ENCODE measurements at places on chromosomes 11 and 22. TPM values are rescaled to one million over a fixed set of nuclear protein-coding genes. Genes with fewer than 3 reads are reported as not detected.
A peak's percentile ranks its signal among the peaks of the same experiment; 100 is the strongest.

Gene C22orf39
- total RNA-seq, result 59.0 TPM

DNA sequence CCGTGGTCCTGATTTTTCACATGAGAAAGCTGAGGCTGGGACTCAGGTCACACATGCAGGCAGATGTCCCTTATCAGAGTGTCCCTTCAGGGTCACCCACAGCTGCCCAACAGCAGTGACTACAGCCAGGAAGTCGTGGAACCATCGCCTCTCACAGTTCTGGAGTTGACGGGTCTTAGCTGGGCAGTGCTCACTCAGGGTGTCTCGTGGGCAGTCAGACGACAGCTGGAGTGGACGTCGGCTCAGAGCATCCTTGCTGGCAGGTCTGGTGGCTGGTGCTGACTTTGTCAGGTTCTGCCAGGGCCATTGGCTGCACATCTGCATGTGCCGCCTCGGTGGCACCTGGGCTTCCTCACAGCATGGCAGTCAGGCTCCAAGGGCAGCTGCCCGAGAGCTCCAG, 35.6 kb upstream of the TH start:
- no peak for DNase-seq

DNA sequence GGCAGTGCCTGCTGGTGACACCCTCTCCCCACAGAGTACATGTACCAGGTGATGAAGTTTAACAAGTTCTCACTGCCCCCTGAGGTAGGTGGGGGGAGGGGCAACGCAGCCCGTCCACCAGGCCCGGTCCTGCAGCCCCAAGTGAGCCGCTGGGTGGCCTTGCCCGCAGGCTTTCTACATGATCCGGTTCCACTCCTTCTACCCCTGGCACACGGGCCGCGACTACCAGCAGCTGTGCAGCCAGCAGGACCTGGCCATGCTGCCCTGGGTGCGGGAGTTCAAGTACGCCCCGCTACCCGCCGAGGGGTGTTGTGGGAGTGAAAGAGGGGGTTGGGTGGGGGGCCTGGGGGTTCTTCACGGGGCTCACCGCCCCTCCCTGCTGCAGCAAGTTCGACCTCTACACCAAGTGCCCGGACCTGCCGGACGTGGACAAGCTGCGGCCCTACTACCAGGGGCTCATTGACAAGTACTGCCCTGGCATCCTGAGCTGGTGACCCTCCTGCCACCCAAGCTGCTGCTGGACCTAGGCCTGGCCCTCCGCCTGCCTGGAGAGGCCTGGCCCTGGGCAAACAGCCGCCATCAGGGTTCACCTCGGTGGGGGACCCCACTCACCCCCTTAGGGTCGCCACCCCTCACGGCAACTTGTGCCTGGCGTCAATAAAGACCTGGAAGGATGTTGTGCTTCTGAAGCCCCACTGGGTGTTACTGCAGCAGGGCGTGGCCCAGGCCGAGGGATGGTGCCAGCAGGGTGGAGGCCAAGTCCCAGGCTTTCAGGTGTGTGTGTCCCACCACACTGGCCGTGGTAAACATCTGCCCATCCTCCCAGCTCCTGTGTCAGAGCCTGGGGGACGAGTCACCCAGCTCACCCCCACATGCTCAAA, 2.9 kb downstream of the MIOX start:
- no peak for DNase-seq

Gene MCAM
- 108 TPM for total RNA-seq

DNA sequence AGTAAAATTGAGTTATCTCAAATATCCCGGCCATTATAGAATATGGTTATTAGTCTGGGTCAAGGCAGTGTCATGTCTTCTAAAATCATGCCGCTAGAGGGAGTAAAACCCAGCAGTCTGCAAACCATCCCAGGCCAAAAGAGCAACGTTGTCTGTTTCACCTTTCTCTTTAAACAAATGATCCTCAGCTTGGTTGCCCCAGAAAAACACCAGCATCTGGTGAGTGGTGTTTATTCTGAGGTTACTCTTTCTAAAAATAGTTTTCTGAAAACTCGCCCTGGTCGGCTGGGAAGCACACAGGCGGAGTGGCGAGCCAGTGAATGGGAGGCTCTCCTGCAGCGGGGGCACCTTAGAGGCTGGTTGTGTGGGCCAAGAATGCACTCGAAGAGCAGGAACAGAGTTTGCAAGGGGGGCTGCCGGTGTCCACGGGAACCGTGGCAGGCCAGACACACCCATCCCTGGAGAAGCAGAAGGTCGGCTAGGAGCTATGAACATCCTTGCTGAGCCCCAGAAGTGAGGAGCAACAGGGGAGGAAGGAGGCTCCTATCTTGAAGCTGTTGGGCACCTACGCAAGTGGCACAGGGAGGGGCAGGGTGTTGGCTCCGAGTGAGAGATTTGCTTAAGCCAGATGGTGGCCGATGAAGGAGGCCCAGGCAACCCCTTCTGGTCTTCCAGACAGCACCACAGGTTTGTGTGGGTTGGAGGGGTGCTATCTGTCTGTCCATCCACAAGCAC, 297.1 kb downstream of the ETS1 start:
- DNase-seq, result peak; percentile 68

DNA sequence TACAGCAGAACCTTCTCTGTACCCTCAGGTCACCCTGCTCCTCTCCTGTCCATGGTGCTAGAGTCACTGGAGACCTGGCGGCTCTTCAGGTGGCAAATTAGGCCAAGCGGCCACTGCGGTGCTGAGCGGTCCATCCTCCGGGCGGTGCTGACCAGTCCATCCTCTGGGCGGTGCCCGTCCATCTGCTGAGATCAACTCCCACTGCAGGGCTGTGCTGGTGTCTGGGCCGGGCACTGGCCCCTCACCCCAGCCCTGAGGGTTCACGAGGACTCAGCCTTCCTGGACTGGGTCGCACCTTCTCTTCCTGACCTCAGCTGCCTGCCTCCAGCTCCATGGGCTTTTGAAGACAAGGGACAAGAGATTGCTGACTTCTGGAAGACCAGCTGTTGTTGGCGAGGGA, 782.9 kb downstream of the BRD1 start:
- DNase-seq, result no peak

GRCh38 chr22:45843031-45843430, 133.9 kb downstream of the WNT7B start:
- no peak for DNase-seq

DNA sequence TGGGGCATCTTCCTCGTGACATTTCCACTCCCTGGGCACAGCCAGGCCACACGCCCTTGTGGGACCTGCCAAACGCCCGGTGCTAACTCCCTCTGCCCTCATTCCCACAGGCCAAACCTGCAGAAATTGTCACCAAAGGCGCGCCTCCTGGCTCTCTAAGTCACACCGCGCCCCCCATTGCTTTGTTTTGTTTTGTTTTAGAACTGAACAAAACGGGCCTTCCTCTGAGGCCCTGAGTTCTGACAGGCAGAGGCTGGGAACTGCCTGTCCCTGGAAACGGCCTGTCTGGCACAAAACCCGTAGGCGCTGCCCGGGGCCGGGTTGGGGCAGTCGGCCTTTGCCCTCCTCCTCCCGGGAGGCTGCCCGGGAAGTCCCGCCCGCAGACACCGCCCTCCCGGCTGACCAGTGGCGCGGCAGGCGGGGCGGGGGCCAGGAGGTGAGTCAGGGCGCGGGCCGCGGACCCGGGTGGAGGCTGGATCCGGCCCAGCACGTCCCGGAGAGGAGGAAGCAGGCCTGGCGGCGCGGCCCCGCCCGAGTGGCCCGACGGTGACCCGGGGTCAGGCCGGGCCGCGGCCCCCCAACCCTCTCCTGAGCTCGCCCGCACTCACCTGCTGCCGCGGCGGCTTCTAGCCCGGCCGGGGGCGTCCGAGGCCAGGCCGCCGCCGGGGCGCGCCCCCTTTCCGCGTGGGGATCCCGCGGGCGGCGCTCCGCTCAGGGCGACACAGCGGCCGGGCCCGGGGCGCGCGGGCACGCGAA, 465 bp downstream of the SUN2 start:
- DNase-seq, result peak; percentile 98

Gene ART5
- 2.5 TPM for total RNA-seq

GRCh38 chr11:70517203-70517602, 118.9 kb downstream of the CTTN start:
- DNase-seq, result peak; percentile 3

- no peak for DNase-seq
Observed at GRCh38 chr11:17263769-17264168, 12.8 kb upstream of the NUCB2 start.

GRCh38 chr22:30121960-30122359, 41.7 kb downstream of the HORMAD2 start:
- no peak for DNase-seq

DNA sequence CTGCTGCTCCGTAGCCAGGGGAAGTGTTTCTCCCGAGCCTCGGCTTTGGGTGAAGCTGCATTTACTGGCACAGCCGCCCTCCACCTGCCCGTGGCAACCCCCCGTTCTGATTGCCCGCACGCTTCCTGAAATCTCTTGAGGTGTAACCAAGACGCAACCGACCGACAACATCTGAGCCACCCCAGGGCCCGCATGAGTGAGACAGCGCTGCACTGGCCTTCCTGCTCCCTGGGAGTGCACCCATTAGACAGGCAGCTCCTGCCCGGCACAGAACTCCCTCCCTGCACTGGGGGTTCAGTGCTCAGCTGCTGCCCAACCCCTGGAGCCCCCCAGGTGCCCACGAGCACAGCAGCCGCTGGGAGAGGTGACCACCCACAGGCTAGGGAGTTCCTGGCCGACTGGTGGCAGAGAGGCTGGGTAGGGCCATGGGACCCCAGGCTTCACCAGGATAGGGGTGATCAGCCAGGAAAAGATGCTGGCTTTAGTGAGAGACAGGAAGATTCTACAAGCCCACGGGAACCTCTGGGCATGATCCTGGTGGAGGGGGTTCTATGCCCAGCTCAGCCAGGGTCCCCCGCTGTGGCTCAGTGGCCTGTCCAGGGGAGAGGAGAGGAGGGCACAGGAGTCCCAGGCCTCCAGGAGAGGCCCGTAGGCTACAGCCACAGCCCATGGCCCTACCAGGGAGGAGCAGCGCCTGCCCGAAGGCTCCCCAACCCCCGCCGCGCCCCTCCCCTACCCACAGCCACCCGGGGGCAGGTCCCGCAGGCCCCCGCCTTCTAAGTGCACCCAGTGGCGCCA, 14.6 kb downstream of the PLXNB2 start:
- DNase-seq, result no peak

- peak; percentile 95 for DNase-seq
Observed at GRCh38 chr22:50529897-50530579, at the start of gene TYMP. TYMP (minus strand) TSS chr22:50530012; CDS start chr22:50529709, 303 bp downstream.

GRCh38 chr11:2289350-2289749, 12.4 kb downstream of the C11orf21 start:
- no peak for DNase-seq

DNA sequence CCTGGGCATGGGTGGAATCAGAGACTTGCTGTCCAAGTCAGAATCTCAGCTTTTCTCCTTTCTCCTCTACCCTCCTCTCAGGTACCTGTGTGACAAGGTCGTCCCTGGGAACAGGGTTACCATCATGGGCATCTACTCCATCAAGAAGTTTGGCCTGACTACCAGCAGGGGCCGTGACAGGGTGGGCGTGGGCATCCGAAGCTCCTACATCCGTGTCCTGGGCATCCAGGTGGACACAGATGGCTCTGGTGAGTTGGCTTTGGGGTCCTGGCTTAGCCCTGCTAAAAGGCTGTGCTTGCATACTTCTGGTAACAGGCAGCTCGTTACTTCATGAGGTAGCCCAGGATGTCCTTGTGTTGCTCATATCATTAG, 10.7 kb downstream of the MCM5 start:
- DNase-seq, result no peak

Gene POTEH
- total RNA-seq, result not detected

DNA sequence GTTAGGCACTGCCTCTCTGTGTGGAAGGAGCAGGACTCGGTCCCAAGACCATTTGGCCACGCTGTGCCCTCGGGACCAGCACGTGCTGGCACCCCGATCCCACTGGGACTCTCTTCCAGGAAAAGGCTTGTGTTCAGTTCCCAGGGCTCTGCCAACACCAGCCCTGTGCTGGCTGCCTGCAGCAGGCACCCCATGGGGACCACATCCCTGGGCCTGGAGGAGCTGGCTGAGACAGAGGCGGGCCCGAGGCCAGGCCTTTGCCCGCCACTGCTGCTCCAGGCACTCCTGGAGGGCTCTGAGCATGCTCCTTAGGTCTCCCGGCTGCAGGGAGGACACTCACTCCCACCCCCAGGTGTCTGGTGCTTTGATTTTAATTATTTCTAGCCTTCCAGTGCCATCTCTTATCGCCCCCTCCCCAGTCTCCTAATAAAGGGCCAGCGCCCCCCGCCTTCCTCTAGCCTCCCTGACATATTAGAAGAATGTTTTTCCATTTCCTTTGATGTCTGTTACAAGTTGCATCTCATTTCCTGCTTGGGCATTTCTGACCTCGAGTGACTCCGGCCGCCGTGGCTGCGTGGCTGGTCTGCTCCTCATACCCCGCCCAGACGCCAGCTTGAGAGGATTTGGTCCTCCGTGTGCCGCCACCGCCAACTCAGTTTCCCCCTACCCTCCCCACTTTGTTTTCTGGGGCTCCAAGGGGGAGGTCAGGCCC, 14.4 kb downstream of the CDKN1C start:
- DNase-seq, result no peak

Gene OR8D4
- total RNA-seq, result 0.09 TPM

Gene APOA1
- total RNA-seq, result 13.4 TPM

- DNase-seq, result no peak
Observed at GRCh38 chr11:112179601-112180000, 4.3 kb downstream of the BCO2 start.

- no peak for DNase-seq
Observed at GRCh38 chr11:13015753-13016152, 6.6 kb downstream of the RASSF10 start.

GRCh38 chr11:74249496-74249895, 61.9 kb downstream of the P4HA3 start:
- DNase-seq, result no peak

- peak; percentile 43 for DNase-seq
Observed at GRCh38 chr11:126384449-126385070, 29.1 kb downstream of the ST3GAL4 start.

DNA sequence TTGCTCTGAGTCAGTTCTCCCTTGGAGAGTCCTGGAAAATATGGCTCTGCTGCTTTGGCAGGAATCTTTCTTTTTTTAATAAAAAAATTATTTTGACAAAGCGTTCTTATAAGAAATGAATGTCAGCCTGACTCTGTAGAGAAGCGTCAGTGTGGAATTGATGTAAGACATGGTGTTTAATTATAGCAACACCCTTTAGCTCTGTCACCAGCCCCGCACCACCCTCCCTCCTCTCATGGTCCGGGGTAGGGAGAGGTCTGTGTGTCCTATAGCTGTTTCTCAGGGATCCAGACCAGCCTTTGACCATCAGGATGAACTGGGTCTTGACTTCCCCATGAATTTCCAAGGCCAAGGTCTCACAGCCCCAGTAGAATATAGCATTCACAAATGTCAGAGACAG, 120.6 kb downstream of the CHST1 start:
- DNase-seq, result no peak
